ENCODE measurements at places on chromosomes 6 and 20. TPM values are rescaled to one million over a fixed set of nuclear protein-coding genes. Genes with fewer than 3 reads are reported as not detected.
A peak's percentile ranks its signal among the peaks of the same experiment; 100 is the strongest.

The CHRNA4 gene
- total RNA-seq, result not detected

The LY6G6D gene
- total RNA-seq, result not detected

The KCNK16 gene
- not detected for total RNA-seq

The LY6G6C gene
- not detected for total RNA-seq

The SEC23B gene
- 63.9 TPM for total RNA-seq

The SOX18 gene
- total RNA-seq, result not detected

The SCRT2 gene
- not detected for total RNA-seq

The DDO gene
- not detected for total RNA-seq

The IP6K3 gene
- total RNA-seq, result not detected

The BMP6 gene
- 0.25 TPM for total RNA-seq

GRCh38 chr6:100846276-100846675 lies 34.9 kb downstream of the ASCC3 start:
- H3K4me1 ChIP-seq, result no peaks in the 10 kb centered on the region
- no peaks in the 10 kb centered on the region for H3K27me3 ChIP-seq
- H3K36me3 ChIP-seq, result peaks cover 6% of the 10 kb centered on the region
- no peak overlapping the region for H3K27ac ChIP-seq

DNA sequence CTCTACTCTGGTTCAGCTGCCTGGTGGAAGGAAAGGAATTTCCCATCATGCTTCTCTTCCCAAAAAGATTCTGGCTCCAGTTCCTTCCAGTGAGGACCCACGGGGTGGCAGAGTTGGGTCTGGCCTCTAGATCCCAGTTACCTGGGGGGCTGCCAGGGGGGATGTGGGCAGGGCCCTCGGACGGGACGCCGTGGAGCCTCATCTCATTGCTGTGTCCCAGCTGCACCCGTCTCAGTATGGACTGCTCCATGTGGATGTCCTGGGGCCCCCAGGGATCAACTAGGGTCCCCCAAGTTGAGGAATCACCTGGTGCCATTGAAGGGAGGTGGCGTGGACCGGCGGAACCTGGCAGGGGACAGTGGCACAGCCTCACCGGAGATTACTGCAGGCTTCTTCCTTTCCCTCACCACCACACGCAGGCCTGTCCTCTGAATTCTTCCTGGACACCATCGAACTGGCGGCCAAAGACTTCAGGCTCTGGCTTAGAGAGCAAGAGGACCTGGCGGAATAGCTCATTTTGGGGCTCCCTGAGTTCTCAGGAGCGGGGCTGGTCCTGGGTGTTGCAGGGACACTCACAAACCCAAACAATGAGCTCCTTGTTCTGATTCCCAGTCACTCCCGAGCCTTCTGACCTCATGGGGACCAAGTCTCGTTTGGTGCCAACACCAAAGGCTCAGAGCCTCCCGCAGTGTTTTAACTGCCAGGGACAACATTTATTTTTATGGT lies 8.5 kb downstream of the ZBP1 start:
- no peak overlapping the region for H3K27ac ChIP-seq
- H3K27me3 ChIP-seq, result no peaks in the 10 kb centered on the region
- no peak overlapping the region for H3K4me3 ChIP-seq
- H3K4me1 ChIP-seq, result peaks cover 13% of the 10 kb centered on the region

DNA sequence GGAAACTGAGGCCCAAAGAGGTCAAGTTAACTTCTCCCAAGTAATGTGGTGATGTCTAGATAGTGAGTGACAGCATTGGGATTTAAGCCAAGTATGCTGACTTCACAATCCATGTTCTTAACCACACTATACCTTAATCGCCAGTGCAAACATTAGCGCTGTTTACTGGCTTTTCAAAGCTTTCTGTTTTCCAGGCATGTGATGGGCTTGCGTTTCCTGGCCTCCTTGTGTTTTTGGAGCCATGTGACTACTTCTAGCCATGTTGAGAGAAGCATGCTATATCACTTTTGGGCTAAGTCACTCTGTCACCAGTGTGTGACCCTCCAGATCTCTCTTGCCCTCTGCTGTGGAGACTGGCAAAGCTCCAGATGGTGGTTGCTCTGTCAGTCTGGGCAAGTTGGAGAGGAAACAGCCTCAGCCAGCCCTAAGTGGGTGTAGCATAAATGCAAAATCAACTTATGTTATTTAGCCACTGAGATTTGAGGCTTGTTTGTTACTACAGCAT lies 76.9 kb downstream of the ANKRD6 start:
- no peak for DNase-seq
- H3K4me1 ChIP-seq, result no peaks in the 10 kb centered on the region
- H3K4me3 ChIP-seq, result no peak overlapping the region
- H3K36me3 ChIP-seq, result no peaks in the 10 kb centered on the region
- H3K27me3 ChIP-seq, result no peaks in the 10 kb centered on the region
- no peak overlapping the region for H3K27ac ChIP-seq

DNA sequence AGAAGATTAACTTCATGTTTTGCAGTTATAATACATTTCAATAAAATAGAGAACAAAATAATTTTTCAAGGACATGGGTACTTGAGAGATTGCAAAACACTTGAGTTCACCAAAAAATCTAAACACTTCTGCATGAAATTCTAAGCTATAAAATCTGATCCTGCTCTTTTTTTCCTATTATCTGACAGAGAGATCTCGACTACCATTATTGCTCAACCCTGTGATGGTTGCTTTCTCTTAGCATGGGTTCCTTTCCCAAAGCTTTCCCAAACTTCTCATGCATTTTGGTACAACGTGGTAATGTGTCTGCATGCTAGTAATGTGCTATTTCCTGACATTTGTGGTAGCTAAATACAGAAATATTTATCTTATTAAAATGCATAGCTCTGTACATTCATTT lies 1243.1 kb upstream of the ADGRB3 start:
- no peaks in the 10 kb centered on the region for H3K36me3 ChIP-seq
- H3K27me3 ChIP-seq, result no peaks in the 10 kb centered on the region
- no peak overlapping the region for H3K27ac ChIP-seq
- no peaks in the 10 kb centered on the region for H3K4me1 ChIP-seq

- no peak for DNase-seq
- no peak overlapping the region for H3K4me3 ChIP-seq
- H3K4me1 ChIP-seq, result no peaks in the 10 kb centered on the region
- no peak overlapping the region for H3K27ac ChIP-seq
- no peaks in the 10 kb centered on the region for H3K36me3 ChIP-seq
Observed at GRCh38 chr6:102417368-102417998, 1024.0 kb downstream of the GRIK2 start.

GRCh38 chr6:16415677-16416076 lies 177.3 kb downstream of the GMPR start:
- no peak overlapping the region for H3K4me3 ChIP-seq
- no peak for DNase-seq
- H3K27me3 ChIP-seq, result no peaks in the 10 kb centered on the region
- H3K27ac ChIP-seq, result no peak overlapping the region
- peaks cover 9% of the 10 kb centered on the region for H3K4me1 ChIP-seq

DNA sequence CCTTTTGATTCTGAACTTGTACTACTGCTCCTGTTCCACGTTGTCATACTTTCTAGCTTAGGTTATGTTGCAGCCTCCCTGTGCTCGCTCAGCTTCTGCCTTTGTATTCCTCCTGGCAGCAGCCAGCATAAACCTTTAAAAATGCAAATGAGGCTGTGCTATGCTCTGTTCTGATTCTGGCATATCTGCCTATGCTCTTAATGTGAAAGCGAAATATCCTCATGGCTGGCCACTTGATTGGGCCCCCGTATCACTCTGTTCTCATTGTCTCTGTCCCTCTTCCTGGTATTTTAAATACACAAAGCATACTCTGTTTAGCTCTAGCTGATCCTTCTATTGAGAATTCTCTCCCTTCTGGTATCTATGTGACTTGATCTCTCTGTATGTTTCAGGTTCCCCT lies 139.0 kb downstream of the JARID2 start:
- no peak overlapping the region for H3K27ac ChIP-seq
- H3K27me3 ChIP-seq, result no peaks in the 10 kb centered on the region
- H3K4me3 ChIP-seq, result no peak overlapping the region
- peaks cover 37% of the 10 kb centered on the region for H3K4me1 ChIP-seq
- no peaks in the 10 kb centered on the region for H3K36me3 ChIP-seq

GRCh38 chr6:107355659-107356058 lies 103.7 kb downstream of the PDSS2 start:
- no peaks in the 10 kb centered on the region for H3K4me1 ChIP-seq
- DNase-seq, result no peak
- H3K27ac ChIP-seq, result no peak overlapping the region
- no peaks in the 10 kb centered on the region for H3K36me3 ChIP-seq
- H3K4me3 ChIP-seq, result no peak overlapping the region

DNA sequence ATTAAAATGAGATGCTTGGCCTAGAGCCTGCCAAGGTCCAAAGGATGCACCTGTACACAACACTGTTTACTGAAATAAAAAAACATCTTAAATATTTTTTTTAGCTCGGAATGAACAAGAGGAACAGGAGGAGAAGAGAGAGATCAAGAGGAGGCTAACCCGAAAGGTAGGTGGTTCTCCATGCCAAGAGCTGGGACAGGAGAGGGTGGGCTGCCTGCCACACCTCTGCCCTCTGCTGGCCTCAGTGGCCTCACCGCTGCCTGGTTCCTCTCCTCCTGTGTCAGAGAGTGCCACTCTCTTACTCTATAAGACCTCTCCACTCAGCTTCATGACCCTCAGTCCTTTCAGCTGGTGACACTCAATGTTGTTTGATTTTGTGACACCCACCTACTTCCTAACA lies 50.2 kb downstream of the TBC1D7 start:
- peaks cover 30% of the 10 kb centered on the region for H3K4me1 ChIP-seq
- no peak overlapping the region for H3K27ac ChIP-seq
- H3K27me3 ChIP-seq, result no peaks in the 10 kb centered on the region
- H3K36me3 ChIP-seq, result no peaks in the 10 kb centered on the region
- no peak for DNase-seq

DNA sequence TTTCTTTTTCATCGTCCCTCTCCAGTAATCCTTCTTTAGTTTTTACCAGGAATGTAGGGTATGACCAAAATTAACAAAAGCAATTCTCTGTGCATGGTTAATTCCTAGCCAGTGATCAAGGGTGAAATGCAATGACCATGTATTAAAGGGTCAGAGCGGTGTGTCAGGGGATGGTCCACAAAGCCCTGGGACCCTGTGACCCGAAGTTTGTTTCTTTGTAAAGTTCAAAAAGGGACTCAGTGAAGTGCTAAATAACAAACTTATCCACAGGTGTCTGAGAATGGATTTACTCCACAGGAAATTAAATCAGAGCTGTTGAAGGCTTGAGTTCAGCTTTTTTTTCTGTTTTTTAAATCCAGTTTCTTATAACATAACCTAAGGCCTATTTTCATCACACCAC lies 375.7 kb downstream of the GJA1 start:
- no peaks in the 10 kb centered on the region for H3K27me3 ChIP-seq
- no peak overlapping the region for H3K27ac ChIP-seq
- DNase-seq, result no peak
- H3K4me1 ChIP-seq, result no peaks in the 10 kb centered on the region
- no peak overlapping the region for H3K4me3 ChIP-seq

GRCh38 chr6:20952699-20953474 lies 418.6 kb downstream of the CDKAL1 start:
- no peaks in the 10 kb centered on the region for H3K27me3 ChIP-seq
- peaks cover 4% of the 10 kb centered on the region for H3K36me3 ChIP-seq
- DNase-seq, result no peak
- H3K4me3 ChIP-seq, result no peak overlapping the region
- H3K4me1 ChIP-seq, result no peaks in the 10 kb centered on the region
- H3K27ac ChIP-seq, result no peak overlapping the region

GRCh38 chr20:37734228-37734985 lies 40.6 kb downstream of the CTNNBL1 start:
- no peak for DNase-seq
- no peak overlapping the region for H3K27ac ChIP-seq
- H3K36me3 ChIP-seq, result peaks cover 53% of the 10 kb centered on the region
- H3K4me1 ChIP-seq, result no peaks in the 10 kb centered on the region
- H3K4me3 ChIP-seq, result no peak overlapping the region

- DNase-seq, result peak; percentile 78
- peak within 1 kb of the TSS; percentile 43 for H3K4me3 ChIP-seq
- peak within 1 kb of the TSS; percentile 84 for H3K27ac ChIP-seq
- H3K27me3 ChIP-seq, result no peaks in the 10 kb centered on the region
- H3K36me3 ChIP-seq, result no peaks in the 10 kb centered on the region
Observed at GRCh38 chr6:32666420-32667300, at the start of gene HLA-DQB1. Gene HLA-DQB1, minus strand, starts transcription at chr6:32666657. Its CDS starts 50 bp downstream, at chr6:32666607.

DNA sequence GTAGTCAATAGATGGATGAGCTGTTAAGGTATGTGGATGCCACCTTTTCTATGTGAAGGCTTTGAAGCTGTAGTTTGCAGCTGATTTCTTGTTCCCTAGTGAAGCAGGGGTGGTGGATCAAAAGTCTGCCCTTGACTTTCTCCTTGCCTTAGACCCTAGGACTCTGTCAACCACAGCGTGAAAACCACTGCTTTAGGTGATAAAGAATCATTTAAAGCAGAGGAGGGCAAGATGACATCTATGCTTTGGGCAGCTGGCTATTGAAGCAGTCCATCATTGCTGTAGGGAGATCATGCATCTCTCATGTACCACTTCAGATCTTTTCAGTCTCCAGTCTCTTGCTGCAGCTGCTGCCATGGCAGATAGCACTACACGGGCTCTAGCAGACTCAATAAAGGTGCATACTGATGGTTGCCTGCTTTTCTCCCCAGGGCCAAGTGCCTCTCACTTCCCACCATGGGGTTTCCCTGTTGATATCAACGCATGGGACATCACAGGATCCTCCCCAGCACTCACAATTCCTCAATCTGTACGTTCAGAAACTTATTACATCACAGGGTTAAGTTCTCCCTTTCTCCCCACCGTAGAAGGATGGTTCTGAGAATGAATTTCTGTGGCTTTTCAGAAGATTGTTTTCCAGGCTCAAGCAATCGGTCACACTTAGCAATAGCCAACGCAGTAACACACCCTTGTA lies 122.0 kb upstream of the STMND1 start:
- H3K36me3 ChIP-seq, result no peaks in the 10 kb centered on the region
- H3K4me1 ChIP-seq, result no peaks in the 10 kb centered on the region
- no peak for DNase-seq
- no peak overlapping the region for H3K4me3 ChIP-seq

GRCh38 chr20:2984028-2984501 lies 59.4 kb upstream of the GNRH2 start:
- H3K4me3 ChIP-seq, result no peak overlapping the region
- peak; percentile 34 for DNase-seq

- no peak overlapping the region for H3K27ac ChIP-seq
- no peaks in the 10 kb centered on the region for H3K4me1 ChIP-seq
Observed at GRCh38 chr6:121504227-121504626, 68.8 kb downstream of the GJA1 start.

GRCh38 chr20:44583157-44583556 lies 778 bp downstream of the PKIG start:
- H3K27me3 ChIP-seq, result no peaks in the 10 kb centered on the region
- H3K27ac ChIP-seq, result peak overlapping the region; percentile 71
- H3K36me3 ChIP-seq, result no peaks in the 10 kb centered on the region
- H3K4me1 ChIP-seq, result peaks cover 20% of the 10 kb centered on the region

DNA sequence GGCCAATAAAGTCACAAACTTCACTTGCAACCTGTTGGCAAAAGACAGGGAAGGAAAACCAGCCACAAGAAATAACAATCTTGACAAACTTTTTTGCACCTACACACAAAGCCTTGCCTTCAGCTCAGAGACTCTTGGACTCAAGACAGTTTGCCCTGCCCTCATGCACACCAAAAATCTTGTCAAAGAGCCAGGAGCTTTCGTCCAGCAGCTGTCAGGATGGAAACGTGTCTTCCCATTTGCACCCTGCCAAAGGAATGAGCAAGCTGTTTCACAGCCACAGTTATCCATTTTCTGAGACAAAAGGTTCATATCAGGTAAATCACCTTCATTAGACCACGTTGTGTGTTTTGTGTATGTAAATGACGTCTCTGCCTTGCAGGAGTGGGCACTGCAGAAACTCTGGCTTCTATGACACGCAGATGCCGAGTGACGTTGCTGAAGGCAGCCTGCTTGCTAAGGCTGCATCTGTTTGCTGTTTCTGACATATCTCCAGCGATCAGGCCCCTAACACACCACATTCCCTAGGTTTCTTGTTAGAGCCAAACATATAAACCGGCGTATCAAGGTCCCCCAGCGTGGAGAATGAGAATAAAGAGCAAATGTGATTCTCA lies 193.4 kb downstream of the SYNDIG1 start:
- H3K27ac ChIP-seq, result no peak overlapping the region
- H3K4me3 ChIP-seq, result no peak overlapping the region
- H3K4me1 ChIP-seq, result no peaks in the 10 kb centered on the region
- no peak for DNase-seq
- H3K36me3 ChIP-seq, result no peaks in the 10 kb centered on the region
- no peaks in the 10 kb centered on the region for H3K27me3 ChIP-seq

All from natural killer cell (primary cell).